GM23248 (cell line): ENCODE measurements at places on chromosomes 3 and 15. TPM values are rescaled to one million over a fixed set of nuclear protein-coding genes. Genes with fewer than 3 reads are reported as not detected.

CP gene
- total RNA-seq = 0.51 TPM in 1 of 2 replicates, not detected in the other

PLCB2 gene
- 0.54 and 0.76 TPM in 2 replicates for total RNA-seq

SLC12A1 gene
- not detected in 2 replicates for total RNA-seq

FBXW12 gene
- not detected in 2 replicates for total RNA-seq

CACNA2D3 gene
- under 0.01 and 0.43 TPM in 2 replicates for total RNA-seq

DNA sequence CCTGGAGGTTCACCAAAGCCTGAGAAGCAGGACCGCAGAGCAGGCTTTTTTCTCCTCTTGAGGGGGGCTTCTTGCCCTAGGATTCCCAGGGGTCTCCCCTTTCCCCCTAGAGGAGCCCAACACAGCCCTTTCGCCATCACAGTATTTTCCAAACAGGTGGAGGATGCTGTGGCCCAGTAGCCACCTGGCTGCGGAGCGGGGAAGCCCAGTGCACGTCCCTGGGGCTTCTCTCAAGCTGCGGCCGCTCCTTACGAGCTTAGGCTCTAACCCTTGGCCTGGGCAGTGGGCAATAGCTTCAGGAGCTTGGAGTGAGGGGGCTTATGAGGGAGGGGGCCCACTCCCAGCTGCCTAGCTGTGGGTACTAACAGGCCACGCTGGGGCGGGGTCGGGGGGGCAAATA is 11.6 kb upstream of the DLL4 start:
- no peak for DNase-seq
- no peaks in the 10 kb centered on the region for H3K4me1 ChIP-seq
- no peak overlapping the region for H3K27ac ChIP-seq
- H3K27me3 ChIP-seq = no peaks in the 10 kb centered on the region
- H3K4me3 ChIP-seq = no peak overlapping the region

- no peak for DNase-seq
- H3K4me3 ChIP-seq = no peak overlapping the region
- no peaks in the 10 kb centered on the region for H3K36me3 ChIP-seq
These were observed 156.9 kb upstream of the EIF1B start for GRCh38 chr3:40152482-40153133.

DNA sequence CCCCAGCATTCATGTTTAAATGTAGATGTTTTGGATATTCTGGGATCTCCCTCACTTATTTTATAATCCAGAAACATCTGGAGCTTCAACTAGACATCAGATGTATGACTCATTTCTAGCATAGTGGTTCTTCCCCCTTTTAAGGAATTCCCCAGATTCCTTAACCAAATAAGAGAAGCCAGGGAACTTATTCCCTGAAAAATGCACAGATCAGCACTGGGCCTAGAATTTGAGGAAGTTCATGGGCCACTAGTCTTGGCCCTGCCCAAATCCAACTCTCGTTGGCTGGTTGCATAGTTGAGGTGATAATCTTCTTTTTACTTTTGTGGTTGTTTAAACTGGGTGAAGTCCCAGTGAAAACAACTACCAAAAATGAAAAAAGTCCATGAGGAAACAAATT is 20.4 kb downstream of the RARRES1 start:
- no peak overlapping the region for H3K4me3 ChIP-seq
- DNase-seq = peak; percentile 84
- H3K27ac ChIP-seq = peak overlapping the region; percentile 52
- H3K4me1 ChIP-seq = peaks cover 54% of the 10 kb centered on the region
- H3K36me3 ChIP-seq = 0 out of 2 replicates have a peak, but pooled peaks cover 6% of the 10 kb centered on the region

GRCh38 chr3:153115326-153115725 is 46.7 kb upstream of the RAP2B start:
- H3K36me3 ChIP-seq = no peaks in the 10 kb centered on the region
- no peak for DNase-seq
- H3K4me1 ChIP-seq = peaks cover 8% of the 10 kb centered on the region
- H3K4me3 ChIP-seq = no peak overlapping the region

GRCh38 chr15:31116423-31117030 is 15.0 kb upstream of the TRPM1 start:
- H3K27me3 ChIP-seq = no peaks in the 10 kb centered on the region
- no peaks in the 10 kb centered on the region for H3K4me1 ChIP-seq
- H3K36me3 ChIP-seq = no peaks in the 10 kb centered on the region
- no peak overlapping the region for H3K27ac ChIP-seq
- no peak for DNase-seq

- H3K27me3 ChIP-seq = no peaks in the 10 kb centered on the region
- no peak for DNase-seq
- no peak overlapping the region for H3K27ac ChIP-seq
- no peak overlapping the region for H3K4me3 ChIP-seq
- H3K4me1 ChIP-seq = no peaks in the 10 kb centered on the region
These were observed 156.6 kb downstream of the MCTP2 start for GRCh38 chr15:94387849-94388441.

DNA sequence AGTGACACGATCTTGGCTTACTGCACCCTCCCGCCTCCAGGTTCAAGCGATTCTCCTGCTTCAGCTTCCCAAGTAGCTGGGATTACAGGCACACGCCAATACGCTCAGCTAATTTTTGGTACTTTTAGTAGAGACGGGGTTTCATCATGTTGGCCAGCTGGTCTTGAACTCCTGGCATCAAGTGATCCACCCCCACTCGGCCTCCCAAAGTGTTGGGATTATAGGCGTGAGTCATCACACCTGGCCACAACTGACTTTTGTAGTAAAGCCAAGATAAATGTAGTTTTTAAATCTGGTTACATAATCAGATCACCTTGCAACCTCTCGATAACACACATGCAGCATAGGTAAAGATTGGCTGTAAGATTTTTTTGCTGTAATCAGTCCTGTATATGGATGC is 657.5 kb upstream of the DPPA4 start:
- H3K36me3 ChIP-seq = no peaks in the 10 kb centered on the region
- H3K4me1 ChIP-seq = no peaks in the 10 kb centered on the region
- 0 out of 2 replicates have a peak, but pooled peaks cover 4% of the 10 kb centered on the region for H3K27me3 ChIP-seq
- no peak for DNase-seq
- no peak overlapping the region for H3K4me3 ChIP-seq

DNA sequence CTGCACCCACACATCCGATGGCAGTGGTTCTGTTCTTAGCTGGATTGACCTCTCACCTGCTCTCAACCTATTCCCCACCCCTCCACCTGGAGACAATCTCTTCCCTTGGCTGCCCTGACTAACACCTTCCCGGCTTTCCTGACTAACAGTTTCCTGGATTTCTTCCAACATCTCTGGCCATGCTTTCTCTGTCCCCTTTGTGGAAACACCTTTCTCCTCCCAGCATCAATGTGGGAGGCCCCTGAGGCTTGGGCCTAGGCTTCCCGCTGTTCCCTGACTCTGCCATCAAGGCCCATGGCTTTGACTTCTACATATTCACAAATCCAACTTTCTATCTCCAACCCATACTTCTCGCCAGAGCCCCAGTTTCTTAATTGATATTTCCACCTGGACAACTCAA is 142.8 kb upstream of the ATP2B2 start:
- H3K27ac ChIP-seq = no peak overlapping the region
- no peaks in the 10 kb centered on the region for H3K36me3 ChIP-seq
- H3K4me3 ChIP-seq = no peak overlapping the region
- no peaks in the 10 kb centered on the region; the same call in 1 of the 2 replicates for H3K27me3 ChIP-seq
- no peaks in the 10 kb centered on the region for H3K4me1 ChIP-seq

DNA sequence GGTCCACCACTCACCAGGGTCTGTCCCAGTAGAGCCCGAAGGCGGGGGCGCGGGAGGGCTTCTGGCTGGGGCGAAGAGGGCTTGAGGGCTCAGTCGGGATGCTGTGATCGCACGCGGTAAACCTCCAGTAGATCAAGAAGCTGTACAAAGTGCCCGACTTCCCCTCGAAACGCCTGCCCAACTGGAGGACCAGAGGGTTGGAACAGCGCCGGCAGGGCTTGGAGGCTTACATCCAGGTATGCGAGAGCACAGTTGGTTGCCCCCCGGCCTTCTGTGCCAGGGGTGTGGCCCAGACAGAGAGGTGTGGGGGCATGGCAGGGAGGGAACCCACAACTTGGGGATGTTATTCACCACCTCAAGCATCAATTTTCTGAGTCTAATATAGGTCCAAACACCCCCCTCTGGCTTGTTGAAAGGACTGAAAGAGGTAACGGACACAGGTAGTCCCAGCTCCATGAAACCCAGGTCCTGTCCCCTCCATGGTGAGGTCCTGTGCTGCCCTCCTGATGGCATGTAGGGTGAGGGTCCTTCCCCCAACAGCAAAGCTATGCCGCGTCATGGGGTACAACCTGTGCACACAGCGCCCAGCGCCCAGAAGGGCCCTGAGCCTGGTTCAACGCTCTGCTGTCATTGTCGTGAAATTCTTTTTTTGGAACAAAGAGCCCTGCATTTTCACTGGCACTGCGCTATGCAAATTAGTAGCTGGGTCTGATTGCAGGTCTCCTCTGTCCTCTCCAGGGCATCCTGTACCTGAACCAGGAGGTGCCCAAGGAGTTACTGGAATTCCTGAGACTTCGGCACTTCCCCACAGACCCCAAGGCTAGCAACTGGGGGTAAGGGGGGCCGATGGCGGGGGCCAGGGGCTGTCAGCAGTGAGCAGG is 1.2 kb downstream of the SNX22 start:
- no peak overlapping the region for H3K27ac ChIP-seq
- peaks cover 10% of the 10 kb centered on the region; the same call in 1 of the 2 replicates for H3K27me3 ChIP-seq
- no peaks in the 10 kb centered on the region for H3K4me1 ChIP-seq
- H3K4me3 ChIP-seq = no peak overlapping the region
- DNase-seq = no peak

GRCh38 chr15:67997996-67998395 is 56.1 kb upstream of the PIAS1 start:
- no peaks in the 10 kb centered on the region for H3K27me3 ChIP-seq
- H3K4me1 ChIP-seq = peaks cover 17% of the 10 kb centered on the region
- DNase-seq = peak; percentile 46
- no peak overlapping the region for H3K4me3 ChIP-seq
- H3K36me3 ChIP-seq = no peaks in the 10 kb centered on the region

DNA sequence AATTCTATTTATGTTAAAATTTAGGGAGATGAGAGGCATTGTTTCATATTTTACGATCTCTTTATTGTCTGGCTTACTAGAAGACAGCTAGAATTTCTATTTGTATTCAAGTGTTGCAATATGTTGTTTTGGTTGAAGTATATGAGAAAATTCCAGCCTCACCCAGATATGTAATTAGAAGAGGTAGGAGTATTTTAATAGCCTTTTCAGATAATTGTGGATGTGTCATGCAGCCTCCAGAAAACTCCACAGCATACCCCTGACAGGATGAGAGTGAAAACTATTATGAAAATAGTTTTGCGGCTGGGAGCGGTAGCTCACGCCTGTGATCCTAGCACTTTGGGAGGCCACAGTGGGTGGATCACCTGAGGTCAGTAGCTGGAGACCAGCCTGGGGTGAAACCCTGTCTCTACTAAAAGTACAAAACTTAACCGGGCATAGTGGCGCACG is 21.5 kb upstream of the USP3 start:
- H3K4me1 ChIP-seq = peaks cover 25% of the 10 kb centered on the region
- DNase-seq = no peak
- no peak overlapping the region for H3K27ac ChIP-seq
- H3K36me3 ChIP-seq = no peaks in the 10 kb centered on the region
- no peaks in the 10 kb centered on the region for H3K27me3 ChIP-seq

- DNase-seq = no peak
- H3K4me3 ChIP-seq = no peak overlapping the region
- no peaks in the 10 kb centered on the region for H3K36me3 ChIP-seq
- H3K4me1 ChIP-seq = no peaks in the 10 kb centered on the region
These were observed 26.8 kb upstream of the CHRM5 start for GRCh38 chr15:33941279-33942063.

GRCh38 chr3:71436337-71436736 is 147.2 kb downstream of the FOXP1 start:
- 0 out of 2 replicates have a peak, but pooled peaks cover 1% of the 10 kb centered on the region for H3K4me1 ChIP-seq
- H3K4me3 ChIP-seq = no peak overlapping the region
- H3K27ac ChIP-seq = no peak overlapping the region

GRCh38 chr15:99019558-99020540 is 12.3 kb upstream of the PGPEP1L start:
- no peak overlapping the region for H3K4me3 ChIP-seq
- DNase-seq = peak; percentile 95
- H3K27ac ChIP-seq = peak overlapping the region; percentile 47
- no peaks in the 10 kb centered on the region for H3K36me3 ChIP-seq
- H3K27me3 ChIP-seq = no peaks in the 10 kb centered on the region

GRCh38 chr3:8197384-8197783 is 304.2 kb upstream of the LMCD1 start:
- H3K4me3 ChIP-seq = no peak overlapping the region
- H3K27me3 ChIP-seq = no peaks in the 10 kb centered on the region
- no peaks in the 10 kb centered on the region for H3K36me3 ChIP-seq
- H3K4me1 ChIP-seq = no peaks in the 10 kb centered on the region
- DNase-seq = no peak

- H3K36me3 ChIP-seq = no peaks in the 10 kb centered on the region
- DNase-seq = no peak
- H3K27me3 ChIP-seq = no peaks in the 10 kb centered on the region
- no peak overlapping the region for H3K4me3 ChIP-seq
- H3K4me1 ChIP-seq = no peaks in the 10 kb centered on the region
These were observed 13.0 kb upstream of the FHIT start for GRCh38 chr3:61264281-61264680.

DNA sequence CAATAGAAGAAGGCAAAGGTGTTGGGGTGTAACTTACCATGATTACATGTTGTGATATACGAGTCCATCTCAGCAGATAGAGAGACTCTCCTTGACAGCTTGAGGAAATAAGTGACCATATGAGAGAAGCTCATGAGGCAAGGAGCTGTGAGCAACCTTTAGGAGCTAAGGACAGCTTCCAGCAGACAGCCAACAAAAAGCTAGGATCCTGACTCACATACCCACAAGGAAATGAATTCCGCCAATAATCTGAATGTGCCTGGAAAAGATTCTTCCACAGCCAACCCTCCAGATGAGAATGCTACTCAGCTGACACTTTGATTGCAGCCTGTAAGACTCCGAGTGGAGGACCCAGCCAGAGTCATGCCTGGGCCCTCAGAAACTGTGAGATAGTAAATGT is 339.6 kb upstream of the TPRG1 start:
- H3K4me1 ChIP-seq = no peaks in the 10 kb centered on the region
- no peaks in the 10 kb centered on the region for H3K36me3 ChIP-seq
- no peaks in the 10 kb centered on the region for H3K27me3 ChIP-seq
- DNase-seq = no peak

GRCh38 chr3:69385123-69385722 is 665 bp downstream of the FRMD4B start:
- DNase-seq = no peak
- peaks cover 69% of the 10 kb centered on the region for H3K27me3 ChIP-seq
- no peak overlapping the region for H3K27ac ChIP-seq
- no peaks in the 10 kb centered on the region for H3K36me3 ChIP-seq
- 0 out of 2 replicates have a peak, but pooled peaks cover 6% of the 10 kb centered on the region for H3K4me1 ChIP-seq
- peak overlapping the region; percentile 63 for H3K4me3 ChIP-seq

GRCh38 chr15:52417521-52417920 is 111.2 kb downstream of the MYO5A start:
- DNase-seq = peak; percentile 75
- no peaks in the 10 kb centered on the region for H3K4me1 ChIP-seq
- no peaks in the 10 kb centered on the region for H3K27me3 ChIP-seq
- H3K27ac ChIP-seq = peak overlapping the region; percentile 0; the same call in 1 of the 2 replicates

- no peak for DNase-seq
- H3K27me3 ChIP-seq = no peaks in the 10 kb centered on the region
- H3K36me3 ChIP-seq = no peaks in the 10 kb centered on the region
These were observed 315.6 kb downstream of the EDEM1 start for GRCh38 chr3:5503136-5503535.
